Stimulated activated CD4-positive, alpha-beta T cell treated with anti-CD3 and anti-CD28 coated beads, Interleukin-1b, Interleukin-23, amount 100 ng/mL, for 24 hours (primary cell): ENCODE measurements at places on chromosomes 6 and 20.
A peak's percentile ranks its signal among the peaks of the same experiment; 100 is the strongest.

DNA sequence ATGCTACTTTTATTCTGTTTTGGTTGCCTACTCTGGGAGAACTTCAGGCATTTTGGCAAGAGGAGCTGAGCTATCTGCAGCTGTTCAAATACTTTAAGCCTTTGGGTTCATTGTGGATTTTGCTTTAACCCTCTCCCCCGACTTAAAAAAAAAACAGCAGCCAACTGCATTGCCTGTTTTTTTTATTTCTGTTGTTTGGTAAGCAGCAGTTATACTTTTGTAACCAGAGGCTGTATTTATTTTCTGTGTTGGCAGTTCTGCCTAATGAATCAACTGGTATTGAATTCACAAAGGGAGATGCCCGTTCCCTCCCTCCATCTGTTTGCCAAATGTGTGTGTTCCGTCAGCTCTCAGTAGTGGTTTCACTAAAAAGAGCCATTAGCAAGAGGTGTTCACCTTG lies 484.0 kb downstream of the UTRN start:
- no peak for DNase-seq

DNA sequence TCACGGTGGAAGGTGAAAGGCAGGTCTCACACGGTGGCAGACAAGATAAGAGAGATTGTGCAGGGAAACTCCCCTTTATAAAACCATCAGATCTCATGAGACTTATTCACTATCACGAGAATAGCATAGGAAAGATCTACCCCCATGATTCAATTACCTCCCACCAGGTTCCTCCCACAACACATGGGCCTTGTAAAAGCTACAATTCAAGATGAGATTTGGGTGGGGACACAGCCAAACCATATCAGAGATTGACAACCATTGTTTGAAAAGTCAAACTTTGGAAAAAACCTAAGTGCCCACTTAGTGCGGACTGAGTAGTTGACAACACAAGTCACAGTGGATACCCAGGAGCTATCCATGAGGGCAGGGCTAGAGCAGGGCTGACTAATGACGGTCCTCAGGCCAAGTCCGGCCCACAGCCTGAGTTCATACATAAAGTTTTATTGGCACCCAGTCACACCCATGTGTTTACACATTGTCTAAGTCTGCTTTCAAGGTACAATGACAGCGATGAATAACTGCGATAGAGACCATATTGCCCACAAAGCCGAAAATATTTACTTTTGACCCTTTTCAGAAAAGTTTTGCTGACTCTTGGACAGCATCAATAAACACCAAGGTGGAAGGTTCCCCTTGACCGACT lies 33.8 kb upstream of the PMEPA1 start:
- no peak for DNase-seq

DNA sequence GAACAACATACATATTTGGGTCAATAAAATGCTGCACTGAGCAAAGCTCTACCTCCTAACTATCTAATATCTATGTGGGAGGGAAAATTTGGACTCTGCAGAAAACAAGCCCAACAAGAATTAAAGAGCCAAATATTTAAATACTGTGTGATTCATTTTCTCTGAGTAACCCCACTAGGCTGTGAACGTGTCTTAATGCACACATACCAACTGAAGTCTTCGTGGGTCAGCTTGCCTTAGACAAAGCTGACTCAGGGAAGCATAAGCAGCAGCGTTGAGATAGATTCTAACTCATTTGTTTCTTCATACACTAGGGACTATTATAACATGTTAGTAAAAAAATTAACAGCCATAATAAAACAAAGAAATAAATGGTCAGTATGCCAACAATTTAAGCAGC lies 114.3 kb downstream of the GJA1 start:
- no peak for DNase-seq

- DNase-seq: no peak
Measured at GRCh38 chr20:35791821-35792220, 20.0 kb downstream of the PHF20 start.

DNA sequence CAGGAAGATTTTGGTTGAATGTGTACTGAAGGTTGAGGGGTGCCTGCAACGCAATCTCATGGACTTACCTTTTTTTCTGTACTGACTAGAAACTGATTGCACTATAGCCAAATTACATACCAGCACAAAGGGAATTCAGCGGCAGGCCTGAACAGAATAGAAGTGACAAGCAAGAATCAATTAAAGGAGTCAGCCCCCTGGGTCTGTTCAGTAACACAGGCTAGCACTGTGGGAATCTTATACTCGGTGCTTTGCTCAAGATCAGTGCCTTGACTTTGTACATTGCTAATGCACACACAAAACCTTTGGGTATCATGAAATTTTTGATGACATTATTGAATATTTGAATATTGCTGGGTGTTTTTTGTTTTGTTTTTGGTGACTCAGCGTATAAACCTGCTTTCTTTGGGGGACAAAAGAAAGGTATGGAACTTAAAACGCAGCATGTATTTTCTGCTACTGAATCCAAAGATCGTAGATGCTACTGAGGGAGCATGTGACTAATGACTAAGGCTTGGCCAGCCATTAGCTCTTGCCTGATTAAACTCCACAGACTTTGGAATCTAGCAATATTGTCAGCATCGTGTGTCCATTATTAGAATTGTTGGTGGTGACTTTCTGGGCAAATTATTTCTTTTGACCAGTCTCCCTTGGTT lies 236.6 kb downstream of the ARID1B start:
- DNase-seq: no peak

DNA sequence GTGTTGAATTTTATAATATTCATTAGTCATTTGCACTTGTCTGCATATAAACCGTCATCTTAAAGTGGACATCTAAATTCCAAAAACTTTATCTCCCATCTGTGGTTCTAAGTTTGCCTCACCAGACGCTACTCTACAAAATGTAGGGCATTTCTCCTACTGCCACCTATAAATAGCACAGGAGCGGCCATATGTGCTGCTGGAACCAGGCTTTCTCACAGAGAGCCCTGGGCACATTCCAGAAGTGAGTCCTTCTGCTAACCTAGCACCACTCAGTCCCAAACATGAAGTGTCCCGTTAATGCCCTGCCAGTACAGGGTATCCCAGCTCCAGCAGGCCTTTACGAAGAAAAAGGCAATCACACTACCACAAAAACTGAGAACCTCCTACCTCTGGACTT lies 153.7 kb downstream of the TMEM242 start:
- DNase-seq: no peak

- no peak for DNase-seq
Measured at GRCh38 chr20:61599541-61599992, 347.5 kb downstream of the CDH4 start.

- no peak for DNase-seq
Measured at GRCh38 chr6:41046084-41046483, 3.8 kb downstream of the TSPO2 start.

- DNase-seq: no peak
Measured at GRCh38 chr20:33789109-33789857, 21.9 kb upstream of the CHMP4B start.

DNA sequence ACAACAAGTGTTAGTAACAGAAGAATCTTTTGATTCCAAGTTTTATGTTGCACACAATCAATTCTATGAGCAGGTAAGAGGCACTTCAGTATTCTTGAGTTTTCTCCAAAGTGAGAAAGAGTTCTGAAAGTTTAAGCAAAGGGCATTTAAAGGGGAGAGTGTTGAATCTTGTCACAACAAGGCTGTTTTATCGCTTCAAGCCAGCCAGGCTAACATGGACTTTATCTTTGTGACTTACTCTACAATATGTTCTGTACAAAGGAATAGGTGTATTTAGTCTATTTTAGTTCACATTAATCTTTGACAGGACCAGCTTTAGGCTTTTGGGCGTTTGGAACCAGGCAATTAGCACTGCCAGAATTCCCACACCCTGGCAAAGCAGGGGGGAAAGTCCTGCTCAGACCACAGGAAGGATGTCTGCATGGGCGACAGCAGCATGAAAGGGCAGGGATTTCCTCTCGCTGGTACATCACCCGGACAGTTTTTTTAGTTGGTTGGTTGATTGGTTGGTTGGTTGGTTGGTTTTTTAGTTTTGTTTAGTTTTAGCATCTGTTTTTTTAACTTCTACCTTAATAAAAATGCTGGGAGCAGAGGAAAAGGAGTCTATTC lies 395.4 kb upstream of the SOX4 start:
- DNase-seq: no peak

GRCh38 chr6:71509191-71510005 lies 220.8 kb downstream of the OGFRL1 start:
- no peak for DNase-seq

- no peak for DNase-seq
Measured at GRCh38 chr20:30811885-30812671, 445.4 kb upstream of the DEFB115 start.

DNA sequence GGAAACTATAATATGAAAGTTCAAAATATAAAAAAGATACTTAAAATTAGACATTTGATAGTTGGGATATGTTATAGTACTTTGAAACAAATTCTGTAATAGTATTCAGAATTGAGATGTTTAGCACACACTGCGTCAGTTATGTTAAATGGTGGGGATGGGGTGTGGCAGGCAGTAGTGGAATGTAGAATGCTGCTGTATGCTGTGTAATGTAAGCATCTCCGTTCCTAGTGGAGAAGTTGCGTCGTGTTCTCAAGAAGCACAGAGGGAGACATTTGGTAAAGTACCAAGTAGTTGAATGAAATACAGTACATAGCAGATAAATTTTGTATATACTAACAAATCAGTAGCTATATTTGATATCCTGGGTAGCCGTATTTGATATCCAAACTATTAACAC lies 192.4 kb downstream of the ZFAND3 start:
- no peak for DNase-seq

DNA sequence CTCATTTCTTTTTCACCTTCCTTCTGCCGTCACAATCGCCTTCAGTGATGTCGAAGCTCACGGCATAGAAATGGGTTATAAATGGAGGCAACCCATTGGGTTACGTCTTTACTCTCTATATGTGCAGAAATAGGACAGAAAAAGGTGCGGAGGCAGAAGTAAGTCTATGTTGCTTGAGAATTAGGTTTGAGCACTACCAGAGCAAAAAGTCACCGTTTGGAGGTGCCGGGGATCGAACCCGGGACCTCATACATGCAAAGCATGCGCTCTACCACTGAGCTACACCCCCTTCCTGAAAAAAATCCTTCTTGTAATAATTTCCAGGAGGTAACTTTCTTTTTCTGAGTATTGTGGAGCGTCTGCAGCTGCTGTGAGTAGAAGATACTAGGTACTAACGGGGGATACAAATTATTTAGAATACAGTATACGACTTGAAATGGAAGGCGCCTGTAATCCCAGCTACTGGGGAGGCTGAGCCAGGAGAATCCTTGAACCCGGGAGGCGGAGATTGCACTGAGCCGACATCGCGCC lies 134.2 kb downstream of the TRIM27 start:
- DNase-seq: no peak

- DNase-seq: no peak
Measured at GRCh38 chr6:44837741-44838140, 450.2 kb downstream of the CDC5L start.

- DNase-seq: no peak
Measured at GRCh38 chr20:10619427-10619826, 54.4 kb downstream of the JAG1 start.

- DNase-seq: peak; percentile 62
Measured at GRCh38 chr6:32087574-32088486, 21.3 kb downstream of the TNXB start.

DNA sequence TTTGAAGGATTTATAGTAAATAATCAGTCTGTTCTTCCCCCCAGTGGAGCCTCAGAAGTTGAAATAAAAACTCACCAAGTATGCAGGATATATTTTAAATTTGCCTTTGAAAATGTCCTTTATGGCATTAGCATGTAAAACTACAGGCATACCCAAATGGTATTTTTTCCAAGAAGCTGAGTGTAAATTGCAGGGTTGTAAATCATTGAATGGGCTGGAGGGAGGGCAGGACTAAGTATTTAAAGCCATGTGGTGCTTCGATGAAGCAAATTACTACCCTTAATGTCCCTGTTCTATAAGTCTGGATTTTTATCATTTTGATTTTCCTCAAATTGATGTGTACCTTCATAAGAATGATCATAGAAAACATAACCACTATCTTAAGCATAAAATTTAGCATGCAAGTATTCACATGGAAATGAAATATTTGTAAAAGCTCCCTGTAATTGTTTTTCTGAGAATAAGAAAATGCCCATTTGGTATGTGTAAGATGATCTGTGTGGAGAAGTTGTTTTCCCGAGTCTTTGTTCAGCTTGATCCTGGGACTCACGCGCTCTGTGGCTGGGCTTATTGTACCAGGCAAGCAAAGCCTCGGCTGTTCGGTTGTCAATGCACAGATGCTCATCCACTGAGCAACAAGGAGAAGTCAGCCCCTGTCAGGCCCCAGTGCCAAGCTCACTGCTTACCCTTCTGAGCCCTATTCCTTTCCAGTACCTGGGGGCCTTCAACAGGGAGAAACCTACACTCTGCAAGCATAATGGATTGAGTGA lies 66.7 kb downstream of the CD164 start:
- DNase-seq: no peak

GRCh38 chr6:149342525-149342924 lies 25.0 kb downstream of the TAB2 start:
- DNase-seq: no peak

GRCh38 chr6:134436281-134436815 lies 118.4 kb upstream of the SGK1 start:
- peak; percentile 15 for DNase-seq

DNA sequence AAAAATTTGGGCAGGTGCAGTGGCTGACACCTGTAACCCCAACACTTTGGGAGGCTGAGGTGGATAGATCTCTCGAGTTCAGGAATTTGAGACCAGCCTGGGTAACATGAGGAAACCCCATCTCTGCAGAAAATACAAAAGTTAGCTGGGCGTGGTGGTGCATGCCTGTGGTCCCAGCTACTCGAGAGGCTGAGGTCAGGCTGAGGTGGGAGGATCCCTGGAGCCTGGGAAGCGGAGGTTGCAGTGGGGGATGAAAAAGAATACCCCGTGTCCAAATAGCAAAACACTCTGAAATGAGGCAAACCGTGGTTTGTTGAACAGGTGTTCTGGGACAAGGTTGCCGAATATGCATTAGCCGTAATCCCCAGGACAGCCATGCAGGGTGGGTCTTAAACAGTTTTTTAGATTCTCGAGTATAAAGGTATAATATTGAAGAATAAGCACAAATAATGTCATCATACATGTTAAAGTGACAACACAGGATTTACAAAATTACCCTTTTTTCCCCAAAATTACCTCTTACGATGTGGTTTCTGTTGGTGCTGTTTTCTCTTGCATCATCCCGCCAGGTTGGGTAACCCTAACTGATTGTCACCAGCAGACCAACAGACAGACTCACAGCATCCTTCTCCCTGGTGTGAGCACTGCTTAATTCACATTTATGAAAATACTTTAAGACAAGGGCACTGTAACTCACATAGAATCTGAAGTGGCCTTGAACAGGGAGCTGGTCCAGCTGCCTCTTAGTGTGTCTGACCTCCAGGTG lies 9.1 kb downstream of the DNAJC5 start:
- no peak for DNase-seq

- no peak for DNase-seq
Measured at GRCh38 chr20:45998337-45998736, 10.4 kb upstream of the MMP9 start.

- DNase-seq: no peak
Measured at GRCh38 chr6:38262609-38263008, 377.1 kb downstream of the BTBD9 start.

GRCh38 chr20:11057624-11058023 lies 383.8 kb upstream of the JAG1 start:
- no peak for DNase-seq
